ENCODE measurements at places on chromosomes 12 and 14.

GRCh38 chr14:68521961-68522509, 270.8 kb downstream of the ZFP36L1 start:
- no peak for DNase-seq

DNA sequence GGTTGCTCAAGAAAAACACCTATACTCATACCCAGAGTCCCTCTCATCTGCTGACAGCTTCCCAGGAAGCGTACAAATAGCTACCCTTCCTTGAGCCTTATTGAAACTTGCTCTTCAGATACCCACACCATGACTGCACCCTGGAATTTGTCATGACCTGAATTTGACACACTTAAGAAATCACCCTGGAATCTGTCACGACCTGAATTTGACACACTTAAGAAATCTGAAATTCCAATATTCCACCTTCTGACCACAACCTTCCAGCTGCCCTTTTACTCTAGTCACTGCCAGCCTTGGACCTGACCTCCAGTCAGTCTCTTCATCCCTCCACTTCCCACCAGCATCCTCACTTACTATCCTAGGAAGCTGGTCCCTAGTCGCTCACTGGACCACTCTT, 1.1 kb upstream of the HAL start:
- DNase-seq, result no peak

GRCh38 chr14:75646762-75647161, 13.9 kb downstream of the ERG28 start:
- no peak for DNase-seq

- DNase-seq, result no peak
These were observed 40.4 kb downstream of the SLC38A4 start for GRCh38 chr12:46785382-46785781.

- no peak for DNase-seq
These were observed 6.9 kb downstream of the RFC5 start for GRCh38 chr12:118023301-118023860.

DNA sequence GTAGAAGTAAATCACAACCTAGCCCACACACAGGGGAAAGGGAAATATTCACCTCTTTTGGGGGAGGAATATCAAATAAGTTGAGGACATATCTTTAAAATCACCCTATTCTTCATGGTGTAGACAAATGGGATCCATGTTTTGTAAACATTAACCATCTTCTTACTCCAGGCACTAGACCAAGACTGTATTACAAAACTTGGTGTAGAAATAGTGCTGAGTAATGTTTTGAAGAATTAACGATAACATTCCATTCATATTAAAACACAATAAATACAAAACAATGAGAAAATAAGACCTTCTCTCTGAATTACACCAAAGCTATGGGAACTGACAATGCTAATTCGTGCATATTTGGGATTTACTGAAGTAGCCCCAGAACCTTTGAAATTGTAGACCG, 633.6 kb downstream of the BCL11B start:
- no peak for DNase-seq

DNA sequence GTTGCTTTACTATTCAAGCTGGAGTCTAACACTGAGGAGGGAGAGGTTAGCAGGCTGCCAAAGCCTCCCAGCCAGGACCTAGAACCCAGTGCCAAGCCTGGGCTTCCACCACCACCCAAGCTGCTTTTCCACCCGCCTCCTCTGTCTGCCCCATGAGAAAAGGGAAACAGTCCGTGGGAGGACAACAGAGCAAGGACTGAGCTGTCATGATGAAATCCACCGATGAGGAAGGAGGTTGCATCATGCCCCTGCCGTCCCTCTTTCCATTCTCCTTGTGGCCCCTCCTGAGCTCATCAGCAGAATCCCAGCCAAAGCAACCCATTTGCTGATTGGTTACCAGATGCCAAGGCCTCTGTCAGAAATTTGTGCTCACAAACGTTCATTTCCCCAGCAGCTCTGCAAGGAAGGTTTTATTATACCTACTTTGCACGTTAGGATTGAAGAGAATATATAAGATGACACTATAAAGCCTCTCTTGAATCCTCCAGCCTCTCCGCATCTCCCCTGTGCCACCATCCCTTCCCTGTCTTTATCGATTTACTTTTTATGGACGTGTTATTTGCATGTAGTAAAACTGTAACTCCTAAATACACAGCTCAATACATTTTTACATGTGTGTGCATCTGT, 6.3 kb upstream of the SERPINA1 start:
- peak; percentile 54 for DNase-seq

Data from AG09309 (cell line).